Suppressor macrophage treated with lipopolysaccharide for 1 hour (primary cell): ENCODE measurements at places on chromosomes 12 and 14.

- peak; percentile 64 for DNase-seq
These were observed 31.6 kb downstream of the KCNC2 start for GRCh38 chr12:75177997-75178396.

- DNase-seq: peak; percentile 33
These were observed 9.8 kb downstream of the CCER1 start for GRCh38 chr12:90945070-90945649.

GRCh38 chr14:99062216-99062615 lies 209.8 kb downstream of the BCL11B start:
- DNase-seq: no peak

DNA sequence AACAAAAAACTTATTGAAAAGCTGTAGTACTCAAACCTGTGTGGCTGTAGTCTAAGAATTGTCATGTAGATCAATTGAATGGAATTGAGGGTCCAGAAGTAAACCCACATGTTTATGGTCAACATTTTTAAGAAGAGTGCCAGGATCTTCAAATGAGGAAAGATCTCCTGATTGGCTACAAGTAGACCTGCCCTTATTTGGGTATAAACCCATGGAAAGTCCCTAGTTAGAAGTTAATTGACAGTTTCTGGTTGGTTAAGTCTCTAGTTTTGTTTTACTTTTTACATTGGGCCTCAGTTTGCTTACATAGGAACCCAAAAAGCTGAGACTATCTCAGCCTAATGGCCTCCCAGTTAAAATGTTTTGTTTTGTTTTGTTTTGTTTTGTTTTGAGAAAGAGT lies 91.9 kb upstream of the RESF1 start:
- DNase-seq: no peak

GRCh38 chr12:79998554-79998953 lies 63.7 kb upstream of the PPP1R12A start:
- no peak for DNase-seq

GRCh38 chr14:73997944-73998447 lies 21.1 kb downstream of the ENTPD5 start:
- DNase-seq: no peak

GRCh38 chr12:112738531-112738930 lies 53.0 kb upstream of the RPH3A start:
- DNase-seq: no peak

GRCh38 chr14:23307146-23307530 lies 505 bp downstream of the BCL2L2 start:
- DNase-seq: no peak

- peak; percentile 46 for DNase-seq
These were observed 39.9 kb downstream of the MYO1H start for GRCh38 chr12:109387425-109388166.

DNA sequence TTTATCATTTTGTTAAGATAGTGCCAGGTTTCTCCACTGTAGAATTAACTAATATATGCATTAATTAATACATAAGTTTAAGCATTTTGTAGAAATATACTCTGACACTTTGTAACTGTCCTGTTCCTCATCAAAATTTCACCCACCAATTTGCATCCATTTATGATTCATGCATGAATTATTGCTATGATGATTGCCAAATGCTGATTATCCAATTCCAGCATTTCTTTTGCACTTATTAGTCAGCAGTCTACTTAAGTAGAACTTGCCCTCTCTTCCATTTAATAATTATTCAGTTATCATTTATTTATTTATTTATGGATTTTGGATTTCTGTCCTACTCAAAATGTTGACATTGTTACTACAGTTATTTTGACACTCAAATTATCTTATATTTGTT lies 72.2 kb downstream of the SLC6A15 start:
- DNase-seq: no peak

DNA sequence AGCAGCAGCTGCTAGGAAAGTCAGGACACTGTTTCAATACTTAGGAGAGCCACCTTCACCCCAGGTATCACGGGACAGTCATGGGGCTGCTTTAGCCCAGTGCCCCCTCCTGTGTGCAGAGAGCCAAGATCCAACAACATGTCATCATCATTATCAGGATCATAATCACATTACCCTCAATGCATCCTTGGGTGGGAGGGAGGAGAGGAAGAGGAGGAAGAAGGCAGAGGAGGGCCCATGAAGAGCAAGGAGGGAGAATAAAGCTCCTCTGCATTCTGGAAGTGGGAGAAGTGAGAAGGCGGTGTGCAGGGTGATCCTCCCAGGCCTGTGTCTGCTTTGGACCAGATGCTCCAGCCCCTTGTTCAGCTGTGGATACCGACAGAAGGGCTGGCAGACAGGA lies 64.2 kb downstream of the TSPAN11 start:
- DNase-seq: no peak

- DNase-seq: no peak
These were observed 6.4 kb upstream of the ENDOU start for GRCh38 chr12:47731723-47732122.

DNA sequence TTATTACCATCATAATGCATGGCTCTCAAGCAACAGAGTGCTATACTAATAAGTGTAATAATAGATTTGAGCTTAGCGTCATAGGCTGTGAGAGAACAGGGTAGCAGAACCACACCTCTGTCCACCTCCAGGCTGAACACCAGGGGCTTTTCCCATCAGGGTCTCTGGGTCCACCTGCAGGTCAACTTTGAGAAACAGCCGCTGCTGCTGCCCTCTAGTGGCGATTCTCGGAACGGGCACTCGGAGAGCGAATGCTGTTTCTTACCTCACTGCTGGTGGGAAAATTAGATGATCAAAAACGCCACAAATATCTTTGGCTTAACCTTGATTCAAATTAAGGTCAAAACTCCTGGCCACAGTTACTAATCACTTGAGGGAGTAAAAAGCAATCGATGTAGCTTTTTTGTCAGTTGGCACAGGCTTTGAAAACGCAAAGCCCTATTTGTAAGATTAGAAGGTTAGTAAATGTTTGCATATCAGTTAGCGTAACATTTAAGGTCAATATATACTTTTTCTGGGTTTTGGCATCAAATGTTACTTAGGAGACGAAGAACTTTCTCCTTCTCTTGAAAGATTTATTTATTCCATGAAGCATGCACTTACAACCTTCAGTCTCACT lies 127.9 kb upstream of the TMEM132D start:
- peak; percentile 66 for DNase-seq

- DNase-seq: no peak
These were observed 39.0 kb upstream of the NRXN3 start for GRCh38 chr14:78131201-78131600.

DNA sequence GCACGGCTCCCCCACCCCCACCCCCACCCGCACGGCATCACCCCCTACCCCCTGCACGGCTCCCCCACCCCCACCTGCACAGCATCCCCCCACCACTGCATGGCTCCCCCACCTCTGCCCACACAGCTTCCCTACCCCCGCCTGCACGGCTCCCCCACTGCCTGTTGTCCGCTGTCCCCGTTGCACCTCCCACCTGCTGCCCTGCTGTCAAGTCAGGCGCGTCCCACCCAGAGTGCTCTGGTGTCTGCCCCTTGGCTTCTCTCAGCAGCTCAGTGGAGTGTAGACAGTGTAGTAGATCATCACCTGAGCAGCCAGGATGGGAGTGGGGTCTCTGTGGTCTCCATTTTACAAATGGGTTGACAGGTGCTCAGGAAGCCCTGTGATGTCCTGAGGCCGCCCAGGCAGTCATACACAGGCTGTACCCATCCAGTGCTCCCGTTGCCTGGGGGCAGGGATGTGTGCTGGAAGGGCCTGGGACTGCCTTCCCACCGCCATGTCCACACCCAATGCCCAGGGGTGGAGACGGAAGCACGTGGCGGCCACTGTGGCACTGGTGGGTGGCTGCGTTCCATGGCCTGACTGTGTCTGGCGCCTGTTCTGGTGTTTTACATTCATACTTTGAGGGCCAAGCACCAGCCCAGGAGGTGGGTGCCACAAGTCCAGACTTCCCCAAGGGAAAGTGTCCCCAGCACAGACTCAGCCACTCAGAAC lies 32.5 kb downstream of the PACS2 start:
- DNase-seq: no peak

DNA sequence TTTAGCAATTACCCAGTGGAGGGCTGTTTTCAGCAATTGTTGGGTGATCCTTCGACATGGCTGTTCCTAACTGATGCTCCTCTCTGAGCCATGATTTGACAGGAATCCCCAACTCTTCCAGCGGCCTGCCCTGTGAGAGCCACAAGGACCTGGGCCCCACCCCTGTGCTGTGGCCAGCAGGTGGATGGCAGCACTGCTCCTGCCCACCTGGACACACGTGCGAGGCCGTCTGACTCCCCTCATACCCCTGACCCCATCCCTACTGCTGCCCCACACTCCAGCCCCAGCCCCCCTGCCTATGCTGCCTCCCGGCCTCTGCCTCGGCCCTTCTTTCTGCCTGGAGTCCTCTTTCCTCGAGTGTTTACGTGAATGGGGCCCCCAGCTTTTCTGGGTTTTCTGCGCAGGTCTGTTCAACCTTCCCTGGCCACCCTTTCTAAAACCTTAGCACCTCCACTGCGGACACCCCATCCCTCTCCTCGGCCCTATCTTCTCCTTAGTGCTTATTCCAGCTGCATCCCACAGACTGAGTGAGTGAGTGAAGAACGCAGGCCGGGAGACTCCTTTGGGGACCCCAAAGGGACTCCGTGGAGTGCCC lies 111.4 kb downstream of the DICER1 start:
- DNase-seq: no peak

GRCh38 chr14:29311983-29312382 lies 545.4 kb downstream of the FOXG1 start:
- DNase-seq: no peak

DNA sequence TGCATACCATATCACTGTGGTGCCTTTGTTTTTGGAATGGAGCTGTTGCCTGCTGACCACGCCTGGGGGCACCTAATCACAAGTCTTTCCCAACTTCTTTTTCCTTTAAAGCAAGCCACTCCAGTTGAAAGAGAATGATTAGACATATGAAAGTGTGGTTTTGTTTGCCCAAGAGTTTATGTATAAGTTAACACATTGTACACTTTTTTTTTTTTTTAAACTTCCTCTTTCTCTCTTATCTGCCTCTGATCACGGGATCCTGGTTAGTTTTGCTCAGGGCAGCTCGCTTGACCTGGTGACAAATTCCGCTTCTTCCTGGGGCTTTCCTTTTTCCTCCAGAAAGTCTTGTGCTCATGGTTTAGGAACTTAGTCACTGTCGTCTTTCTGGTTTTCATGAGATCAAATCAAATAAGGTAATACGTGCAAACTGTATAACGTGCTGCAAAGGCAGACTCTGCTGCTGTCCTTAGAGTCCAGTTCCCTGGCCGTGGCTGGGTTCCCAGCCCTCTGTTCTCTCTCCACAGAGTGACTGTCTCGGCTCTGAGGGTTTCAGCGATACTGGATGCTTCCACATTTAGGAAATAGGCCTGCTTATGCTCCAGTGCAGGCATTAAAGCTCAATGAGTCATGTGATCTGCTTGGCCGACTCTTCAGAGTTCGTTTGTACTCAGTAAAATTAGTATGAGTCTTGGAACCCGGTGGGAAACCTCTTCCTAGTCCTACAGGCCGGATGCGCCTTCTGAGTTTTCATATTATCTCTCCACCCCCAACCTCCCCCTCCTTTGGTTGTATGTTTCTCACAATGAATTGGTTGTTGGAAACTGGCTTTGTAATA lies 15.2 kb downstream of the RASSF3 start:
- DNase-seq: peak; percentile 97

- DNase-seq: no peak
These were observed 190.6 kb downstream of the TTC8 start for GRCh38 chr14:89015016-89015415.

DNA sequence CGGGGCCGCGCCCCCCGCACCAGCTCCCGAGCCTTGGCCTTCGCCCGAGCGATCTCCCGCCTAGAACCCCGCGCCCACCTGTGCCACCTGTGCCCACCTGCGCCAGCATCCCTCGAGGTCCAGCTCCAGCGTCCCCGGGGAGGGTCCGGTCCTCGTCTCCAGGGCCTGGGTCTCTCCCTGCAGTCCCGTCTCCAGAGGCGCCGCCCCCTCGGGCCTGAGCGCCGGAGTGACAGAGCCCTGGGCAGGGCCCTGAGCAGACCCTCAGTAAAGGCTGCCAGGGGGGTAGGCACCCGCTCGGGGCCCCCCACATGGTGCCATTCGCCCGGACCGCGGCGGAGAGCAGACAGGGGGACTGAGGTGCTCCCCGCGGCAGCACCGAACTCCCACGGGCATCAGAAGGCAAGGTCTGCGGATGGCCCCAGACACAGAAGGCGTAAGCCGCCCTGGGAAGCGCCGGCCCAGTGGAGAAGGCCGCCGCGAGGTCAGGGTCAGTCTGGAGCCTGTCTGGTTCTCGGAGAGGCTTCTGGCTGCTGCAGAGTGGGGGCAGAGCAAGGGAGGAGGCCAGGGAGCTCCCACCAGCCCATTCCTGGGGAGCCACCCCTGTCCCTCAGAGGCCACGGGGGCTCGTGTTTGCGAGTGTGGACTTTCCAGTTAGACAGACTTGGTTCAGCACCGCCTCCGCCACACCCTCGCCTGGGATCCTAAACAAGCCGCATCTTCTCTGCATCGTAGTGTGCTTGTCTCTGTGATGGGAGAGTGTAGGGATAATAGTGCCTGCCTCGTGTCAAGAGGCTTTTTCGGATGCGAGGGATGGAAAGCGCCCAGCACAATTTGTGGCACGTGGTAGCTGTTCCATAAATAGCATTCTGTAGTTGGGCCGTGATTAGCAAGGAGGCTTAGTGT lies 1.1 kb upstream of the PPP1R13B start:
- no peak for DNase-seq

- no peak for DNase-seq
These were observed 56.1 kb downstream of the ESR2 start for GRCh38 chr14:64238049-64238448.

- no peak for DNase-seq
These were observed 252.4 kb upstream of the CPNE8 start for GRCh38 chr12:39157696-39158342.

DNA sequence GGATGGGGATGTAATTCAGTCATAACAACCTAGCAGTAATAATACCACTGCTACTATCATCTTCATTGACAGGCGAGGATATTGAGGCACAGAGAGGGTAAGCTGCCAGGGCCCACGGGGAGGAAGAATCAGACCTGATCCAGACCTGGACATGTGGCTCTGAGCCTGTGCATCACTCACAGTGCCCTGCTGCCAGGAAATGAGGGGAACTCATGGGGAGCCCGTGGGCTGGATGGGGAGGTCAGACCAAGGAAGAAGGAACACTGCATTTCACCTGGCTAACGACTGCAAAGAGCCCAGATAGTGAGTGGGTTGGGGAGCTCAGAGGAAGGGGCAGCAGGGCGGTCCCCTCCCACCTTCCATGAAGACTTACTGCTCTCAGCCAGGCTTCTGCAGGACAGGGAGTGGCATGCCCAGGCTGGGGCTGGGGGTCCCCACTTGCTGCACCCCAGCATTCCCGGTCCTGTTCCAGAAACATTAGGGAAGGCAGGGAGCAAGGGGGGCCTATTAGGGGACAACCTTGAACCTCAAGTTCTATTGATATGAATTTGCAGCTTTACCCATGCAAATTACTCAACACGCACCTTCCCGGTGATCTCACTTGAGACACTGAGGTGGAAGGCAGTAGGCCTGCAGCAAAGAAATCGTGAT lies 37.7 kb downstream of the CALM1 start:
- DNase-seq: no peak
